ENCODE measurements at places on chromosomes 4 and X.

DNA sequence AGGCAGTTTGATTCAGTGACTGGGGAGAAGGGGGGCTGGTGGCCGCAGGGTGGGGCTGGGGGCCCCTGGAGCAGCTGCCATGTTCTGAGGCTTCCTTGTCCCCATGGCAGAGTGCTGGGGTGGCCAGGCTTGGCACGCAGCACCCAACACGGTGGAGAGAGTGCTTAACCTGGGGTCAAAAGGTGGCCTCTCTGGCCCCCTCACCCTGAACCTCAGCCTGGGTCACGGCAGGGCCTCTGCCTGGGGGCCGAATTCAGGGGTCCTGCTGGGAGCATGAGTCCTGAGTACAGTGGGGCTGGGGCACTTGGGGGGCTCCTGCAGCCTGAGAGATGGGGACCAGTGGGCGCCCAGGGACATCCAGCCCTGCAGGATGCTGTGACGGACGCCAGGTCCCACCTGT is 19.9 kb downstream of the FGFRL1 start:
- H3K4me1 ChIP-seq, result no peaks in the 10 kb centered on the region
- peaks cover 19% of the 10 kb centered on the region for H3K27me3 ChIP-seq
- H3K36me3 ChIP-seq, result no peaks in the 10 kb centered on the region
- no peak overlapping the region for H3K4me3 ChIP-seq
- no peak overlapping the region for H3K27ac ChIP-seq

DNA sequence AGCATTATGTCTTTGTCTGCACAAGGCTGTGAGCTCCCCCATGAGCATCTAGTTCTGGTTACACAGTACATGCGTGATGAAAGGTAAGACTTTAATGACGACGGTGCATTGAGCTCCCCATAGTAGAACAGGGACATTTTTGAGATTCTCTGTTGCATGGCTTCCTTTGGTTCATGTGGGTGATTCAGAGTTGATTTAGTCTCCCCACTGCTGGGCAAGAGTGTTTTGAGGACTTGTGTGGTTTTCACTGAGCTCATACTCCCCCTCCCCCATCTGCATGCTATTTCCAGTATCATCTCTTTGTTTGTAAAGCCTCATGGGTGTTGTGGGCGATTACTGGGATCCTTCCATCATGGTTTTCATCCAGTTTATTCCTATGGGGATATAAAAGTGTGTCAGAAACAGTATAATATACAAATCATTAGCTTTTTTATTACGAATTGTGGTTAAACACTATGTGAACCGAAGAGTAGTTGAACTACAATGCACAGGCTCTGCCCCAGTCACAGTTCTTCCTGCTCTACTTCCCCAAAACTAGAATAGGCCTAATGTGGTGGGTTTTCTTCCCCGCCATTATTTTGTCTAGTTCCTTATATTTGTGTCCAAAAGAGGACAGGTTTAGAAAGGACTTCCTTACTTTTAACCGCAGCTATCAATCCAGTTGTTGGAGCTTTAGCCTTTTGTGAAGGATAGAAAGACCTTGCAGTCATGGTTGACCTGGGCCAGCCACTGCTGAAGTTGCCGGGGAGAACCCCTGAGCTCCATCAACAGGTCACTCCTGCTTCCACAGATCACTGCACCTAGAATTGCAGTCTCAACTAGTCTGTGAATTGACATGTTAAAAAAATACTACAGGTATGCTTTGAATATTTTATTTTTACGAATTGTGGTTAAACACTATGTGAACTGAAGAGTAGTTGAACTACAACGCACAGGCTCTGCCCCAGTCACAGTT is 30.4 kb downstream of the KIT start:
- H3K4me1 ChIP-seq, result no peaks in the 10 kb centered on the region
- no peaks in the 10 kb centered on the region for H3K27me3 ChIP-seq
- no peak overlapping the region for H3K4me3 ChIP-seq

- H3K36me3 ChIP-seq, result no peaks in the 10 kb centered on the region
- no peak for DNase-seq
- no peak overlapping the region for H3K27ac ChIP-seq
- H3K4me3 ChIP-seq, result no peak overlapping the region
- H3K4me1 ChIP-seq, result no peaks in the 10 kb centered on the region
Observed at GRCh38 chr4:10706236-10706635, 21.7 kb upstream of the CLNK start.

GRCh38 chr4:38620527-38621027 is 43.4 kb upstream of the KLF3 start:
- peak overlapping the region; percentile 78 for H3K27ac ChIP-seq
- no peaks in the 10 kb centered on the region for H3K36me3 ChIP-seq
- H3K4me1 ChIP-seq, result peaks cover 58% of the 10 kb centered on the region
- no peak overlapping the region for H3K4me3 ChIP-seq
- no peak for DNase-seq
- no peaks in the 10 kb centered on the region for H3K27me3 ChIP-seq

- no peak overlapping the region for H3K27ac ChIP-seq
- H3K4me3 ChIP-seq, result no peak overlapping the region
- no peaks in the 10 kb centered on the region for H3K36me3 ChIP-seq
- DNase-seq, result no peak
- no peaks in the 10 kb centered on the region for H3K27me3 ChIP-seq
Observed at GRCh38 chrX:127574829-127575228, 477.4 kb downstream of the ACTRT1 start.

GRCh38 chr4:63788271-63788670 is 621.0 kb downstream of the TECRL start:
- no peak overlapping the region for H3K4me3 ChIP-seq
- H3K36me3 ChIP-seq, result no peaks in the 10 kb centered on the region
- no peak for DNase-seq
- no peaks in the 10 kb centered on the region for H3K4me1 ChIP-seq

DNA sequence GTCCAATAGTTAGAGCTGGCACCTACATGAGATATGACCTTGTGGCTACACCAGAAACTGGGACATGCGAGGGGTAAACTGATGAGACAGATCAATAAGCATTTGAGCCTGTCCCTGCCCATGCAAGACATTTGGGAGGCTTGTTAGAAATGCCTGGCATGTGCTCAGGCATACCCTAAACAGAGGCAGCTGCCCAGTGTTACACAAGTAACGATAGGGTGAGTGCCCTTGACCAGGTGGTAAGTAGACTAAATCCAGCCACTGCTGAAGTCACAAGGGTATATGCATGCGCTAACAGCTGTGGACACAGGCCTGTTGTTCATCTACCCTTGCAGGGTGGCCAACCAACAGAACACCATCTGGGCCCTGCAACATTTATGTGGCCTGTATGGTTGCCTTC is 56.1 kb upstream of the CCDC149 start:
- no peaks in the 10 kb centered on the region for H3K27me3 ChIP-seq
- H3K4me3 ChIP-seq, result no peak overlapping the region
- peaks cover 35% of the 10 kb centered on the region for H3K4me1 ChIP-seq
- no peak for DNase-seq

DNA sequence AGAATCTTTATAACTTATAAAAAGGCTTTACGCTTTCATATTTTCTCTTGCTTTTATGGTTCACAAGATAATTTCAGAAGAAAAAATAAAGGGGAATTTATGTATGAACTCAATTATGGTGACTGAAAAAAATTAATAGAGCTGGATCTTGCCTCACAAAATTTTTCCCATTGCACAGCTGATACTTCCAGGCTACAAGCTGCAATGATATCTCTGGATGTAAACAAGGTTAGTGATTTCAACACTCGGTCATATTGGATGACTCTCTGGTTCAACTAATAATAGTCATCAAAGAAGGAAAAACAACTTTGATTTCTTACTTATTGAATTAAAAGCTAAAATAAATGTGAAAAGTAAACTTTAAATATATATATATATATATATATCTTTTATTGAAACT is 868.0 kb downstream of the FAT4 start:
- DNase-seq, result no peak
- H3K4me3 ChIP-seq, result no peak overlapping the region
- no peak overlapping the region for H3K27ac ChIP-seq
- no peaks in the 10 kb centered on the region for H3K4me1 ChIP-seq
- H3K27me3 ChIP-seq, result no peaks in the 10 kb centered on the region

GRCh38 chr4:55297346-55297745 is 48.7 kb upstream of the SRD5A3 start:
- peak overlapping the region; percentile 38 for H3K4me3 ChIP-seq
- no peaks in the 10 kb centered on the region for H3K27me3 ChIP-seq
- H3K36me3 ChIP-seq, result no peaks in the 10 kb centered on the region
- no peak overlapping the region for H3K27ac ChIP-seq

GRCh38 chr4:179698321-179698720 is 2256.1 kb upstream of the AGA start:
- no peaks in the 10 kb centered on the region for H3K4me1 ChIP-seq
- no peak overlapping the region for H3K27ac ChIP-seq
- no peaks in the 10 kb centered on the region for H3K27me3 ChIP-seq
- no peak for DNase-seq
- H3K4me3 ChIP-seq, result no peak overlapping the region

GRCh38 chrX:96591421-96591820 is 93.2 kb upstream of the DIAPH2 start:
- H3K27me3 ChIP-seq, result no peaks in the 10 kb centered on the region
- H3K4me1 ChIP-seq, result no peaks in the 10 kb centered on the region
- no peak overlapping the region for H3K4me3 ChIP-seq

- no peaks in the 10 kb centered on the region for H3K27me3 ChIP-seq
- no peak for DNase-seq
- H3K4me3 ChIP-seq, result no peak overlapping the region
- no peak overlapping the region for H3K27ac ChIP-seq
- no peaks in the 10 kb centered on the region for H3K4me1 ChIP-seq
Observed at GRCh38 chrX:109347632-109348031, 134.3 kb downstream of the GUCY2F start.

- no peaks in the 10 kb centered on the region for H3K27me3 ChIP-seq
- peak overlapping the region; percentile 60 for H3K27ac ChIP-seq
- peaks cover 25% of the 10 kb centered on the region for H3K4me1 ChIP-seq
- H3K36me3 ChIP-seq, result no peaks in the 10 kb centered on the region
- DNase-seq, result peak; percentile 44
Observed at GRCh38 chr4:150514709-150515108, 67.2 kb upstream of the MAB21L2 start.

- peaks cover 12% of the 10 kb centered on the region for H3K4me1 ChIP-seq
- no peaks in the 10 kb centered on the region for H3K27me3 ChIP-seq
- H3K4me3 ChIP-seq, result no peak overlapping the region
- no peaks in the 10 kb centered on the region for H3K36me3 ChIP-seq
Observed at GRCh38 chr4:70701271-70701670, 12.9 kb downstream of the UTP3 start.

GRCh38 chr4:28730304-28730703 is 1869.7 kb downstream of the STIM2 start:
- H3K4me3 ChIP-seq, result no peak overlapping the region
- no peak overlapping the region for H3K27ac ChIP-seq
- DNase-seq, result no peak
- H3K27me3 ChIP-seq, result no peaks in the 10 kb centered on the region

DNA sequence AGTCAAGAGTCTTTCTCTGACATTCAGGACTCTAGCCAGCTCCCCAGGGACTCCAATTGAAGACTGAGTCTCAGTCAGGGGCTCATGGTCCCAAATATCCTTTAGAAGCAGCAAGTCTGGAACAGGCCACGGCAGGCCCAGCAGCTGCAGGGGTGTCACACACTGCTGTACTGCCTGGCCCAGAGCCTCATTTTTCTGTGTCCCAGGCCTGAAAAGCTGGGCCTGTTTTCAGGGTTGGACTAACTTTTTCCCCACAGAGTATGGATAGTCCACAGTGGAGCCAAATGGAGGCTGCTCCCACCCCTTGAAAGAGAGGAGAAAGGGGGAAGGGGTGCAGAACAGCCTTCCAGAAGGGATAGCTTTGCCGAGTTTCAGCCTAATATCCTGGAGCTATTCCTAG is 146.8 kb upstream of the NALF2 start:
- DNase-seq, result no peak
- H3K4me3 ChIP-seq, result no peak overlapping the region
- no peaks in the 10 kb centered on the region for H3K4me1 ChIP-seq
- no peaks in the 10 kb centered on the region for H3K36me3 ChIP-seq

GRCh38 chr4:20641976-20642375 is 58.3 kb upstream of the PACRGL start:
- no peaks in the 10 kb centered on the region for H3K4me1 ChIP-seq
- H3K4me3 ChIP-seq, result no peak overlapping the region
- no peaks in the 10 kb centered on the region for H3K27me3 ChIP-seq
- H3K27ac ChIP-seq, result no peak overlapping the region

GRCh38 chrX:150607201-150607600 is 38.8 kb downstream of the MTM1 start:
- no peaks in the 10 kb centered on the region for H3K4me1 ChIP-seq
- H3K4me3 ChIP-seq, result no peak overlapping the region
- H3K36me3 ChIP-seq, result no peaks in the 10 kb centered on the region

DNA sequence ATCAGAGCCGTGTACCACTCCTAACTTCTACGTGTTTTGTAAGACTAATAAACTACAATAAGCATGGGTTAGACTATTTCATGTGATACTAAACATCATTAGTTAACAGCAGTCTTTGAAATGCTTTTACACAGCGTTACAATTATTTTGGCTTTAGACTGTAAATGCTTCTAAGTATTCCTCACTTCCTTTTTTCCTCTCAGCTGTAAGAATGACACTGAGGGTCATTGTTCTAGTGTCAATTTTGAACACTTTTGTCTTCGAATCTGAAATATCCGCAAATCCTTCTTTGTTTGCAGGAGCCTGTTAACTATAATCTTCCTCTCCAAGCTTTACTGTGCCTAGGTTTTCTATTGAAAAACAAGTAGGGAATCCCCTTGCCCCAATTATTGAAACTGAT is 1.5 kb downstream of the ABCE1 start:
- H3K4me1 ChIP-seq, result peaks cover 20% of the 10 kb centered on the region
- H3K36me3 ChIP-seq, result 0 out of 2 replicates have a peak, but pooled peaks cover 27% of the 10 kb centered on the region
- DNase-seq, result no peak
- H3K27me3 ChIP-seq, result no peaks in the 10 kb centered on the region
- no peak overlapping the region for H3K27ac ChIP-seq
- peak overlapping the region; percentile 78 for H3K4me3 ChIP-seq

- H3K27ac ChIP-seq, result peak overlapping the region; percentile 92
- H3K36me3 ChIP-seq, result no peaks in the 10 kb centered on the region
- peaks cover 32% of the 10 kb centered on the region for H3K4me1 ChIP-seq
- H3K4me3 ChIP-seq, result no peak overlapping the region
- H3K27me3 ChIP-seq, result no peaks in the 10 kb centered on the region
Observed at GRCh38 chrX:132001127-132001526, 22.0 kb upstream of the STK26 start.

DNA sequence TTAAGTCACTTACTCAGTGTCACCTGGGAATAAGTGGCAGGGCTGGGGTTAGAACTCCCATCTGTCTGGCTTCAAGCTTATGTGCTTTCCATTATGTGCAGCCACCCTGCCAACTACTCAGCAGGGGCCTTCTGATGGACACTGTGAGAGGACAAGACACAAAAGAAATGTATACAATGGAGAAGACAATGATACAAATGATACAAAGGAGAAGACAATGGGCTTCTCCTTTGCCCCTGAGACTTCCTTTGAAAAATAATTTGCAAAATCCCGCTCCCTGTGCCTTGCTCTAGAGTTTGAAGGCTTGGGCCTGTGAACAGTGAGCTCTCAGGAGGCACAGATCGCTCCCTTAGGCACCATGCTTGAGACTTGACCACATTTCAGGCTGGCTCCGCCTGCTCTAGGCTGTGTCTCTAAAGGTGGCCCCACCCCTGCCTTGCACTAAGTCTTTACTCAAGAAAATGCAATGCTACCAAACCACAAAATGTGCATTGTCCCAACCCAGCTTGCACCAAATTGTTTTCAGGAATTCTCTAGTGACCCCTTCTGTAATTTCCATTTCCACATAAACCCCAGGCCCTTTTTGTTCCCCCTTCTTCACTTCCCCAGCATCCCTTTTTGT is 27.1 kb upstream of the STX18 start:
- no peaks in the 10 kb centered on the region for H3K36me3 ChIP-seq
- H3K27me3 ChIP-seq, result no peaks in the 10 kb centered on the region
- H3K27ac ChIP-seq, result no peak overlapping the region
- no peak overlapping the region for H3K4me3 ChIP-seq

GRCh38 chrX:7960246-7960645 is 33.0 kb upstream of the PNPLA4 start:
- no peaks in the 10 kb centered on the region for H3K27me3 ChIP-seq
- H3K27ac ChIP-seq, result no peak overlapping the region
- no peaks in the 10 kb centered on the region for H3K4me1 ChIP-seq
- H3K4me3 ChIP-seq, result no peak overlapping the region
